Left forelimb (tissue), 1 donor: ENCODE measurements at places on chromosomes 5 and 9.

- DNase-seq, result no peak
Measured at GRCh38 chr5:96692441-96692840, 30.3 kb downstream of the CAST start.

DNA sequence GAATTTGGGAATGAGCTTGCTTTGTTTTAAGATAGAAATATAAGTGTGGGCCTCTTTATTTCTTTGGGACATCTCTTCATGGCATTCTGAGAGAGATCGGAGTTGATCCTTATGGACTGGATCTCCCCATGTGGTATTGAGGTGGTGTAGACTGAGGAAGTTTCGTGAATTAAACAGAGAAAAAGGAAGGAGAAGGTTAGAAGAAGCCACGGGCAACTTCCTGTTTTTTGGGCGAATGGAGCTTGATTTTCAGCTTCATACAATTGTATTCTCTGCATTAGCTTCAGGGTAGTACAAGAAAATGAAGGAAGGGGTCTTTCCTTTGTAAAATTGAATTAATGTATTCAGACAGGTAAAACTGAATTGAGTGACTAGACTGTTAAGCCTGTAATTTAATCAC is 70.5 kb upstream of the HMHB1 start:
- no peak for DNase-seq

DNA sequence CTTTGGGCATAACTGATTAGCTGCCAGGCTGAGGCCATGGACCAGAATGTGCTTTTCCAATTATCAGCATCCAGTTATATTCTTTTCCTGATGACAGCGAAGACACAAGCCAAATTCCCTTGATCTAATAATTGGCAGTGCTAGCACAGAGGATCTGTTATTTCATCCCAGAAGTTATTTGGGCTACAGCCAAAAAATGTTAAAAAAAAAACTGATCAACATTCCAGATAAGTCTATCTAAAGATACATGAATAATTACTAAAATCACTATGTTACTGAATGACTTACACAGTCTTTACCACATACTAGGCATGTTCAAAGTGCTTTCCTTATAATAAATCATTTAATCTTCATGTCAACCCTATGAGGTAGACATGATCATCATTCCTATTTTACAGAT is 13.5 kb upstream of the PDZD2 start:
- DNase-seq, result no peak

- DNase-seq, result no peak
Measured at GRCh38 chr5:95555553-95555952, 652 bp downstream of the ARSK start.
